ENCODE measurements at places on chromosomes 7 and 10. TPM values are rescaled to one million over a fixed set of nuclear protein-coding genes. Genes with fewer than 3 reads are reported as not detected.

Gene SPDYE1
- total RNA-seq = not detected

Gene CCDC172
- not detected for total RNA-seq

Gene ANKRD61
- not detected for total RNA-seq

Gene C10orf105
- total RNA-seq = not detected

Gene CYP2C19
- not detected for total RNA-seq

Gene HMX2
- not detected for total RNA-seq

Gene CRTAC1
- total RNA-seq = not detected
